ENCODE measurements at places on chromosomes 11 and 22. TPM values are rescaled to one million over a fixed set of nuclear protein-coding genes. Genes with fewer than 3 reads are reported as not detected.

DNA sequence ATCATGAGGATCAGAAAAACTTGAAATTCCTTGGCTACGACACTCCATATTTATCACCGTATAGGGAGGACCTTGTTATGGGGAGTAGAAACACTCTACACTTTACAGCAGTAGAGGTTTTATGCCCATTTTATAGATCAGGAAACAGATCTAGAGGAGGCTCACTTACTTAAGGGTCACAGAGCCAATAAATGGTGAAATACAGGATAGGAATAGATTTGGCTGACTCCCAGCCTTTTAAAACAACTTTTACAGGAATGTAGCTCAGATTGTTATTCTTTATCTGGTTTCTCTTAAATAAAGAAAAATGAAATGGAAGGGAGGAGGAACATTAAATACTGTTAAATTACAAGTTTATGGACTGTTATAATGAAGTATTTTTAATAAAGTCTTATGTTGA lies 14.8 kb downstream of the FBXO7 start:
- no peak for DNase-seq

DNA sequence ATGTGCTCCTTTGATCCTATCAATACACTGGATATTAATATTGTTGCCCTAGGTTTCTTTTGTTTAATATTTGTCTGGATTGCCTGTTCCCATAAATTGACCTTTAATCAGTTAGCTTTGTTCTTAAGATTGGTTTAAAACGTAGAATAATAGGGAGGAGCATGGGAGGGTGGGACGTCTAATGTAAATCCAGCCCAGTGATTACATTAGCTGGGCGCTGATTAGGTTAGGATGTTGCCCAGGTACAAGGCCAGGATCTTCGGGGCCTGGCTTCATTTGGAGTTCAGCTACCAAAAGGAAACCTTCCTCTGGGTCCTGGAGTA lies at the start of gene SRSF8:
SRSF8 (plus strand) TSS at position 204 of the 323 bp plus-strand sequence. CDS start 308 bp downstream, outside the sequence.
- no peak for DNase-seq

DNA sequence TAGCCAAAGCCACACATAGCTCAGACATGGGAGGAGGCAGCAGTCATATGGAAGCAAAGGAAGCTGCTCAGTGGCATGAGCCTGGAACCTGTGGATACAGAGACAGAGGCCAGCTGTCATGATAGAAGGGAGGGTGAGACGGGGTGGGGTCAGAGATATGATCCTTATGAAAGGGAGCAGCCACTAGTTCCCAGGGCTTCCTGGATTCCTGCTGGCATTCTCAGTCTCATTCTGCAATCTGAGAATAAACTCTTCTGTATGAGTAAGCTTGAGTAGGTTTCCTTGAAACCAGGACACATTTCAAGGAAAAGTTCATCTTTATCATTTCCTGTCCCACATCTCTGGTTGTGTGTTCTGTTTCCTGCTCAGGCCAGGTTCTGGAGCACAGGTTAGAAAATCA lies 220.2 kb upstream of the SNX19 start:
- DNase-seq = no peak

DNA sequence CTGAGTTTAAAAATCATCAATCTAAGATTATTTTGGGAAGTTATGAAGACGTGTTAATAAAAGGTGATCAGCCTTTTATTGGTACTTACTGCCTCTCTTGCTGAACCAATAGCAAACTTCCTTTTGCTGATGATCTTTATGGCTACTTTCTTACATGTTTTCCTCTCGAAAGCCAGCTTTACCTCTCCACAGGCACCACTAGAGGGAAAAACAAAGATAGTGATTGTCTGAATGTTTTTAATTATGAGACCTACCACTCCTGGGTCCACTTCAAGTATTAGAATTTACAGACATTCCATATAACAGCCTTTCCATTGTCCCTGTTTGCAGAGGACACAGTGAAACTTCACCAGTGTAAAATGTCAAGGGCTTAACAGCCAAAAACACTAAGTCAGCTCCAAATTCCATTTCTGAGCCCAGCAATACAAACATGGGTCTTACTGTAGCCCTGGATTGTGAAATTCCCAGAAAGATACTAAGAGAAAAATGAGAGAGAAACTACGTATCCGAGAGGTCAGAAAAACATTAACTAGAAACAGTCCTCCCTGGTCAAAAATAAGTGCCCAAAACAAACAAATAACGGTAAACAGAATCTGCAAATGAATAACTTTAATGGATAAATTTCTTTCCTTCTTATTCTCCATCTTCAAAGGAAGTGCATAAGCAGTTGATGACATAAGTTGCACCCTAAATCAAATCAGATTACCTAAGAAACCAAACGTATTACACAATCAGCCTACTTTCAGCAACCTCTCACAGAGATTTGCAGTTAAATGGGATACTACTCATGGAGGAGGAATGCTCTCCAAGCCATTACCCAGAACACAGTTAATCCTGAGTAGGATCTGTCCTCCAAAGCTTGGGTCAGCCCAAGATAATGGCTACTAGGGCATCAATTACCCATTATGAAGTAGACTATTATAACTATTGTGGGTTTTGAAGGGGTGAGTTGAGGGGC lies 29.5 kb downstream of the CHEK2 start:
- peak; percentile 42 for DNase-seq

GRCh38 chr22:42581762-42582716 lies 28.3 kb downstream of the SERHL2 start:
- peak; percentile 80 for DNase-seq

SAA1 gene
- 0.98 TPM for total RNA-seq

SLC17A6 gene
- not detected for total RNA-seq

PRSS23 gene
- total RNA-seq = 236 TPM

SCGB1C1 gene
- total RNA-seq = not detected
